Activated CD4-positive, CD25-positive, alpha-beta regulatory T cell (primary cell): ENCODE measurements at places on chromosomes 11 and 22.

- no peak for DNase-seq
Observed at GRCh38 chr11:12121011-12121410, 10.6 kb downstream of the MICAL2 start.

- no peak for DNase-seq
Observed at GRCh38 chr11:35085531-35086165, 53.3 kb upstream of the CD44 start.

- DNase-seq: no peak
Observed at GRCh38 chr11:12829131-12829530, 154.9 kb downstream of the TEAD1 start.

- no peak for DNase-seq
Observed at GRCh38 chr11:26608507-26609146, 36.6 kb upstream of the MUC15 start.

GRCh38 chr11:64799623-64800302 lies 3.3 kb downstream of the MAP4K2 start:
- DNase-seq: no peak

DNA sequence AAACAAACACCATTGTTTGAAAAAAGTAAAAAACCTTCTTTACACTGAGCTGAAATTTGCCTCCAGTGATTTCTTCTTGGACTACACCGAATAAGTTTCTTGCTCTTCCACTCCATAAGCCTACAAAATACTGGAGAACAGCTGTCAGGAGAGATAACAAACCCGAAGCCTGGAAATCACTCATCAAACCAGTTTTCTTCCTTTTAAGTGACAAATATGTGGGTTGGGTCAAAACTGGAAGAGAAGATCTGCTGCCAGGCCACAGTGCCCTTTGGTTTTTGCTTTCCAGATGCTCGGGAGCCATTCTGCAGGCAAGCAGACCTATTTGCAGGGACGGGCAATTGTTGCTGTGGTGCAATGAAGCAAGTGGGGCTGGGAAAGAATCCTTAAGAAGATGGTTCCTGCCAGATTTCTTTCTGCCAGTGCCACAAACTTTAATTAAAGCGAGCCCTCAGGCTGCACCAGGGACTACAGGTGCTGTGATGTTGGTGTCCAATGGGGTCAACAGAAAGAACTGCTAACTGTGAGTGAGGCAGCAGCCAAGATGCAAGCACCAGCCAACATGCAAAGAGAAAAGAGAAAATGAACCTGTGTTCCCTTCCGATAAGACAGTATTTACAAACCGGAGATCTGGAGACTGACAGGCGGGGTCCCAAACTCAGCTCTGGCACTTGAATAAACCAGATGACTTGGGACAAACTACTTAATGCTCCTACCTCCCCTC lies 44.8 kb upstream of the SMCO4 start:
- DNase-seq: no peak

- no peak for DNase-seq
Observed at GRCh38 chr11:46130286-46130940, 9.2 kb upstream of the PHF21A start.

GRCh38 chr11:20029193-20029592 lies 131.1 kb downstream of the DBX1 start:
- no peak for DNase-seq

DNA sequence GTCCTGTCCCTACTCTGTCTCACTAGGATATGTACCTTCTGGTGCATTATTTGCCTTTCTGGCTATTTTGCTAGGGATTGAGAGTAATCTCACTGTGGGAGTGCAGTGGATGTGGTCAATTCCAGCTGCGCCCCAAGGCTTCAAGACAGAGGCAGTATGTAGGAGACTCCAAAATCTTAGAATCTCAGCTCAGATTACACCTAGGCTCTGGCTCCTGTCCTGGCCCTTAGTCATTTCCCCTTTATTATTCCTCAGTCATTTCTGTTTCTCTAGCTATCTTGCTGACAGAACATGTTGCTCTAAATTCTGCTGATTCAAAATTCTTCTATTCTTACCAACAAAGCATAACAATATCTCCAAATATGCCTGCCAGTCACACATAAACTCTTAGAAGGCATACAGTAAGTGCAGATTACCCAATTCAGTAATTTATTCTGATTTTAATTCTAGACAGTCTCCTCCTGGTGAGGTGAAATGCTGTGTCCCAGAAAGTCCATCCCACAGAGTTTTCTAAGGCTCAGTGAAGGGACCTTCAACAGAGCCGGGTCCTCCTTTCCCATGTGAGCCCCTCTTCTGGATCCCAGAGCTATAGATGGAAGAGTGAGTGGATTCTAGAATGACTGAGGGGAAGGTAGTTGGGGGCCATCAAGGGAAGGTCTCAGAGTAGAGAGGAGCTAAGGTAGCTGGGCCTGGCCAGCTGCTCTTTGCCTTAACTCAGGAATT lies 24.3 kb upstream of the GLYATL1 start:
- no peak for DNase-seq

- no peak for DNase-seq
Observed at GRCh38 chr11:27599217-27599616, 92.6 kb upstream of the LIN7C start.

DNA sequence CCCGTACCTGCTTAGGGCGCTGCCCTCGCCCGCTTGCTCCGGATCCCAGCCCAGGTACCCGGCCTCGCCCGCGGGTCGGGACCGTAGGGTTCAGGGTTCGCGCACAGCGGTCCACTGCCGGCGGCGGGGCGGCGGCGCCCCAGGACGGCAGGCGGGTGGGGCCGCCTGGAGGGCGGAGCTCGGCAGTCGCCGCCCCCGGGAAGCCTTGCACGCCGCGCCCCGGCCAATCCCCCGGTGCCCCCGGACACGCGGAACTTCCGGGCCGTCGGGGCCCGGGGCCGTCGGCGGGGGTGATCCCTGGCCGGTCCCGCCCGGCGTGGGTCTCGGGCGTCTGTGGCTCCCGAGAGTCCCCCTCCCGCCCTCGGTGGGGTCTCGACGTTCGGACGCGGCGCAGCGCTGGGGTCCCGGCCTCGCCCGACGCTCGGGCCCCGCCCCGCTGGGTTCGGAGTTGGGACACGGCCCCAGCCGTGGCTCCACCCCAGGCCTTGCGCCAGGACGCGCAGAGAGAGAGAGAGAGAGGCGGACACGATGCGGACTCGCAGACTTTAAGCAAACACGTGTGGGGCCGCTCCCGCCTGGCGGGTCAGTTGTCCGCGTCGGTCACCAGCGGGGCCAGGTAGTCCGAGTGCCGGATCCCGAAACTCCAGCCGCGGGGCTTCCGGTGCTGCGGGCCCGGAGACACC lies at the start of gene TYMP:
TSS of gene TYMP (minus strand) at position 116 of the 683 bp plus-strand sequence. CDS start 303 bp downstream, outside the sequence.
- peak; percentile 69 for DNase-seq

DNA sequence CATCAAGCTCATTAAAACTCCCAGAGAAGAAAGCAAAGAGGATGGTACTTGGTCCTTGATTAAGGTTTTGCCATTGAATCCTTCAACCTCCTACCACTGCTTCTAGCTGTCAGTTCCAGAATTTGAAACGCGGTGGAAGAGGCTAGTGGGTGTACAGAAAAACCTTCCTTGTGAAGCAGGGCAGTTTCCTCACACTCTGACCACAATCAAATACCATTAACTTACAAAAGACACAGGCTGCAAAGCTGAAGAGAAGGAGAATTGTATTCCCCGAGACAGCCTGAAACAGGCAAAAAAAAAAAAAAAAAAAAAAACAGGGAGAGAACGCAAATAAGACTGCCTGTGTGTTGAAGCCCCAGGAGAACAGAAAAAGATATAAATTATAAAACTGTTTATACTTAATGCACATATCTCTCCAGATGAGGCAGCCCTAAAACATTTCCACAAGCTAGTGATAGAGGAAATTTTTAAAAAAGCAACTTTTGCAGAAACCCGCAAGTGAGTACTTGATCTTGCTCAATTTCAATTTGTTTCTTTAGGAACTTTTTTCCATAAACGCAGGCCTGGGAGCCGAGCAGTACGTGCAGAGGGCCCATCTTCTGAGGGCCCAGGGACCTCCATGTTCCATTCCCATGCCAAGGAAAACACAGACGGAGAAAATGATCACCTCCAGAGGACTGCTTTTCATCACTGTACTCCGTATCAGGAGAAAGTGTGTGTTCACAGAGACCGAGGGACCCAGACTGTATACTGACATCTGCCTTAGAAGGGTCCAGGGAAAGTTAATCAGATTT lies 218.7 kb upstream of the BLID start:
- no peak for DNase-seq

- DNase-seq: no peak
Observed at GRCh38 chr22:47400701-47401591, 638.5 kb downstream of the TBC1D22A start.

DNA sequence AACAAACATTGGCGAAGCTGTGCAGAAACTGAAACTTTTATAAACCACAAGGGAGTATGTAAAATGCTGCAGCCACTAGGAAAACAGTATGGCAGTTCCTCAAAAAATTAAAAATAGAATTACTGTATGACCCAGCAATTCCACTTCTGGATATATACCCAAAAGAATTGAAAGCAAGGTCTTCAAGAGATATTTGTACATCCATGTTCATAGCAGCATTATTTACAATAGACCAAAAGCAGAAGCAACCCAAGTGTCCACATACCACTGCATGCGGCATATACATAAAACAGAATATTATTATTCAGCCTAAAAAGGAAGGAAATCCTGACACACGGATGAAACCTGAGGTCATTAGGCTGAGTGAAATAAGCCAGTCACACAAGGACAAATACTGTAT lies 85.8 kb downstream of the RELT start:
- DNase-seq: no peak

GRCh38 chr11:27041141-27041899 lies 705 bp downstream of the BBOX1 start:
- DNase-seq: no peak

DNA sequence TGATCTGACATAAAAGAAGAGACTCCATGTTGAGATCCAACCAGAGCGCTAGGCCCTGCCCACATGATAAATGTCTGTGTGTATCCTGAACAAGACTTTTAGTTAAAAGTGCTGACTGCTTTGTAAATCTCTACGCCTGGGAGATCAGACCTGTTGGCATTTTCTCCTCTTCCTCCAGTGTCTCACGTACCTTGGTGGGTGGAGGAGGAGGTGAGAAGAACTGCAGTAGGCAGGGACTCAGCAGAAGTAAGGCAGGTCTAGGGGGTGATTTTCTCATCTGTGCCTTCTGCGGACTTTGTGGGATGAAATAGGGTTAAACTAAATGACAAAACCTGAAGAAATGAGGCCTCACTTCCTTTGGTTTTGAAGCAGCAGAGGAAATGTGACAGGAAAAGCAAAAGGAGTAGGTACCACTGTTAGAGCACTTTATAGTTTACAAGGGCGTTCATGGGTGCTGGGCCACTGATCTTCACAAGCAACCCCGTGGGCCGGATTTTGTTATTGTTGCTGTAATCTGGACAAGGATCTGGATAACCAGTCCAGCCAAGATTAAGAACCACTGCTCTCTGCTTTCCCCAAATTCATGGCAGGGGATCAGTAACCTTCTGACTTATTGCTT lies 36.7 kb upstream of the PLET1 start:
- DNase-seq: no peak

GRCh38 chr11:2963761-2964160 lies 28.4 kb downstream of the NAP1L4 start:
- no peak for DNase-seq

DNA sequence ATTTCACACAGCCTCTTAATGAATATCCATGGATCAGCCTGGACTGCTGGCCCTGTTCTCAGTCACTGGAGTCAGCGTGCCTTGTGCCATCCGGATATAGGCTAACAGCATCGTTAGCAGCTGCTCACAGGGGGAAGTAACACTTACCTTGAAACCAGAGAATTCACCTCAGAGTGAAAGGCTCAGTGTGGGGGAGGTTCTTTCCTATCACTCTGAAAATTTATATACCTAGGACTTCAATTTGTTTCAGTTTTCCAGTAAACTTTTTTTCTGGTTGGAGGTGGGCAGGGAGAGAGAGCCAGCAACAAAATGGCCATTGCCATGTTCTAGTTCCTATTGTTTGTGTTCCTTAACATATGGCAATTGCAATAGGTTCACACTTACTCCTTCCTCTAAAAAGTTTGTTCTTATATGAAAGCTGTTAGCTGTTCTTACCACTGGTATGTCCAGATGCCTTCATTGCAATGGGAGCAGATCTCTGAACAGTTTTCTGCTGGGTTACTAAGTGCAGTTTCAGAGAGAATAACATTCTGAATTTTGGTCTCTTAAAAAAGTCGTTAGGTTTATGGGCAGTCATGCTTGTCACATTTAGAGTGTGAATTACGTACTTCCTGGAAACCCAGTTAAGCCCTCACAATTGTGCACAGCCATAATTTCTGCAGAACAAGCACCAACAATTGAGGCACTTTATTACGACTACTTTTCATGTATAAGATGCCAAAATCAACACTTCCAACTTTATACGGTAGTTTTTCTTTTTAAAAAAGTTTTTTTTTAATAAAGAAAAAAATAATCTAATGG lies 247.6 kb downstream of the CADM1 start:
- DNase-seq: no peak
